Progenitor cell of endocrine pancreas (in vitro differentiated cells): ENCODE measurements at places on chromosomes 7 and 10.

DNA sequence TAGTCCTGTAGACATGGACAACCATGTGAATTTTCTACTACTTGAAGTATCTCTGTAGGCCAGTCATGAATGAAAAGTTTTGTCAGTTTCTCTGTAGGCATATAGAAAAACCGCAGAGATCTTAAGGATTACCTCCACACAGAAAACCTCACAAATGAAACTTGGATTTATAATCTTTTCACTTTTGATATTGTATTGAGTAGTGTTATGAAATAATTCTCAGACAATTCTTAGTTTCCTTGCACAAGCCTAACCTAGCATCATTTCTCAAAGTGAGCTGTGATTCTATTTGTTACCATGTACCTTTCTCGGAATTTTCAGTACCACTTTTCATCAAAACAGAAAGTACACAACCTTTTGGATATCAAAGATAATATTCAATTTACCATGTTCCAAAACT is 51.4 kb upstream of the OIT3 start:
- no peak for DNase-seq

GRCh38 chr7:89064831-89065230 is 269.3 kb upstream of the TEX47 start:
- no peak for DNase-seq

DNA sequence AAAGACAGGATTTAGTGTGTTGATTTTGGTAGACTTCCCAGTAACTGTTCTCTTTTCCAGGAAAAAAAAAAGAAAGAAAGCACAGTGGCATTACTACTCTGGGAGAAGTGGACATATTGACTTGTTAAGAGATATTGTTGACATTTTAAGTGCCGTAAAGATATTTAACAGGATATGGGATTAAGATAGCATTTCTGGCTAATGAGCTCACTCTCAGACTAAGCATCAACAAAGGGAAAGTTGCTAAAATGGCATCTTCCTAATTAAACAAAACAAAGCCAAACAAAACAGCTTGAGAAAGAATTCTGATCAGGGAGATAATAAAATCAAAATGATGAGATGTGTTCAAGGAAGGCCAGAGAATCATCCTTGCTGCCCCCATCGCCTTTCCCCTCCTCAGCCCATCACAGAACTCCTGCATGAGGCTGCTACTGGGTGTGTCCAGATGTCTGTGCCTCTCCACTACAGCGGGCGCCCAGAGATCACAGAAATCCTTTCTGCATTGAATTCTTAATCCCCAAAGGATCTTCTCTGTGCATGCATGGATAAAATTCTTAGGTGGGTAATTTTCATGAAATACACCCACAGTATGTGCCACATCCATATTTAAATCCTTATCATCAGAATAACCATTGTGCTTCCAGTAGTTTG is 270.5 kb downstream of the POU6F2 start:
- no peak for DNase-seq

DNA sequence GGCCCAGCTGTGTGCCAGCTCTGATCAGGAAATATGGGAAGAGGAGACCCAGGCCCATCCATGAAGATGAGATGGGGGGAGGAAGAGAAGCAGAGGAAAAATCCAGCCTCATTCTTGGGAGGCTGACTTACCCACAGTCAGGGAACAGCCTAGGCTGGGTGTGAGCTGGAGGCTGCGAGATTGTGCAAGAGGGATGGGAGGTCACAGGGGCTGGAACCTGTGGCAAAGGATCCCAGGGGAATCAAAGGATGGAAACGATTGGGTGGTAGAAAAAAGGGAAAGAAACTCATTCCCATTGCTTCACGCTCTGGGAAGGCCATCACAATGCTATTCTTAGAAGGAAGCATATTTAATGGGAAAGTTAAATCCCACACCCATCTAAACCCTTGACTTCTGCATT is 26.7 kb upstream of the CRHR2 start:
- DNase-seq = no peak

- DNase-seq = no peak
These were observed 61.6 kb upstream of the KIAA1217 start for GRCh38 chr10:24147321-24147720.

DNA sequence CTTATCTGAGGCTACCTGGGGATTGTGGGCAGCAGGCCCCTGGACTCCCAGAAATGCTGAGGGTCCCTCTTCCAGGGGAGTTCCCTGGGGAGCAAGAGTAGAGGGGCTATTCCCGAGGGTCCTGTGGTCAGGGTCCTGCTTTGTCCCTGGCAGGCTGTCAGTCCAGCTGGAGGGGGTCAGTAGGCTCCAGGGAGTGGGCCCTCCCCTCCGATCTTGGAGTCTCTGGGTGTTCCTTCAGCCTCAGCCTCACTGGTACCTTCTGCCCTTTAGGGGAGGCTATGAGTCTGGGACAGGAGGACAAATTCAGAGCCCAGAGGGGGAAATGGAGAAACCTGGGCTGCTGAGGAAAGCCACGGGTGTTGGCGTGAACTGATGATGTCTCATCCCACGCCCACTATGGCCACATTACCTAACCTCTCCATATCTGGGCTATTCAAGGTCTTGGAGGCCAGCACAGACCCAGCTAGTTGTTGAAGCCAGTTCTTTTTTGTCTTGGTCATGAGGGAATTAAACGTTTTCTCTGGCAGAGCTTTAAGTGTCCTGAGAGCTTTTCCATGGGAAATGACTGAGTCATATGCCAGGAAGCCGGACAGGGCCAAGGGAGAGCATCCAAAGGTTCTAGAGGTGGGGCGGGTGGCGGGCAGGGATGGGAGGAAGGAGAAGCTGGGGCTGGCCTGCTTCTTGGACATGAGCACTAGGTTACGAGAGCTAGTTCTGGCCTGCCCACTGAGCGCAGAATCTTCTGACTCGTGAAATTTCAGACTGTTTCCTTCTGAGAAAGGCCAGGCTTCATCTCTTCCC is 6.2 kb downstream of the CALHM2 start:
- DNase-seq = no peak
